Activated T-helper 1 cell treated with anti-CD3 and anti-CD28 coated beads, Interleukin-2, amount 50 U/mL, for 16 hours (primary cell): ENCODE measurements at places on chromosomes 13 and 19.

DNA sequence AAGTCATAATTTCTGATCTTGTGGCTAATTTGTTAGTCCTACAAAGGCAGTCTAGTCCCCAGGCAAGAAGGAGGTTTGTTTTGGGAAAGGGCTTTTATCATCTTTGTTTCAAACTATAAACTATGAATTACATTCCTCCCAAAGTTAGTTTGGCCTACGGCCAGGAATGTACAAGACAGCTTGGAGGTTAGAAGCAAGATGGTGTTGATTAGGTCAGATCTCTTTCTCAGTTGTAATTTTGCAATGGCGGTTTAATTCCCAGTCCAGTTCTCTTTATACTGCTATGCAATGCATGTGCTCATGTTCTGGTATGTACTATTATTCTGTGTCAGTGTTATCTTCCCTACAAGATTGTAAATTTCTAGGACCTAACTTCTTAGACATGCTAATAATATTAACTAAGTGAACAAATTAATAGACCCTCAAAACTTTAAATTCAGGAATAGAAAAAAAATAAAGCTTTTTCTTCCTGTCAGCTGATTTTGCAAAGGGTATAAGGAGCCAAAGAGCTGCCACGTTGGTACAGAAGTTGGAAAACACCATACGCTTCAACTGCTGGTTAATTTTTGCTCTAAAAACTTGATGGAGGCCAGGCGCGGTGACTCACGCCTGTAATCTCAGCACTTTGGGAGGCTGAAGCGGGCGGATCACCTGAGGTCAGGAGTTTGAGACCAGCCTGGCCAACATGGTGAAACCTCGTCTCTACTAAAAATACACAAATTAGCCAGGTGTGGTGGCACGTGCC is 1.3 kb upstream of the DNAJC15 start:
- no peak for DNase-seq

DNA sequence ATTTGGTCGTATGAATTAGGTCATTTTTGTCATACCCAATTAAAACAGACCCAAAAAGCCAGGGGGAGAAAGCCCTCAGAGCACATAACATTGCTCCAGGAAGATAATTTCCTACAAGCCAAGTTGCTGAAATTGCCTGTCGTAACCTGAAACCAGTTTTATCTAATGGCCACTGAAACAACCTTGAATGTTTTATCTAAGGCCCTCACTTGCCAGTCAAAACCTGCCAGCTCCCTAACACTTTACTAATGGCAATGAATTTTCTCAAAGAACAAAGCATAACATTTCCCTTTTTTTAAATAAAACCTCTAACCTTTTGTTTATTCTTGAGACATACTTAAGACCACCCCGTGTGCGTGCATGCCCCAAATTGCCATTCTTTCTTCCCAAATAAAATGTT is 496.2 kb upstream of the KLHL1 start:
- no peak for DNase-seq

- no peak for DNase-seq
Measured at GRCh38 chr13:90726375-90726774, 621.1 kb upstream of the MIR17HG start.

- no peak for DNase-seq
Measured at GRCh38 chr19:17719730-17720400, 585 bp downstream of the MAP1S start.

GRCh38 chr13:24290280-24290932 is 19.0 kb upstream of the C1QTNF9 start:
- no peak for DNase-seq

DNA sequence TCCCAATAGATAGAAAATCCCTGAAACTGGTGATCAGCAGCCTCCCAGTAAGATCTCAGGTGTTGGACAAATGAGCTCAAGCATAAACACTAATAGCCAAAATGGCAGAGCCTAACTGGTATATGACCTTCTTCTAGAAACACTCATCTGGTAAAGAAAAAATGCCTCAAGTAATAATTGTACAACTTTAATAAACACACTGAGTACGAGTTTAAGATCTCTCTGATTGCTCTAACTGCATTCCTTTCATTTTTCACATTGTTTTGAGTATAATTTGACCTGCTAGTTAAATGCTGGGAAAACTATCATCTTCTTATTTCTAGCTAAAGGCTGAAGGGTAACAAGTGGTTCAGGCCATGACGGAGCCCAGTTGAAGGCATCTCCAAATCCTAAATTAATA is 2009.5 kb upstream of the PCDH20 start:
- no peak for DNase-seq

DNA sequence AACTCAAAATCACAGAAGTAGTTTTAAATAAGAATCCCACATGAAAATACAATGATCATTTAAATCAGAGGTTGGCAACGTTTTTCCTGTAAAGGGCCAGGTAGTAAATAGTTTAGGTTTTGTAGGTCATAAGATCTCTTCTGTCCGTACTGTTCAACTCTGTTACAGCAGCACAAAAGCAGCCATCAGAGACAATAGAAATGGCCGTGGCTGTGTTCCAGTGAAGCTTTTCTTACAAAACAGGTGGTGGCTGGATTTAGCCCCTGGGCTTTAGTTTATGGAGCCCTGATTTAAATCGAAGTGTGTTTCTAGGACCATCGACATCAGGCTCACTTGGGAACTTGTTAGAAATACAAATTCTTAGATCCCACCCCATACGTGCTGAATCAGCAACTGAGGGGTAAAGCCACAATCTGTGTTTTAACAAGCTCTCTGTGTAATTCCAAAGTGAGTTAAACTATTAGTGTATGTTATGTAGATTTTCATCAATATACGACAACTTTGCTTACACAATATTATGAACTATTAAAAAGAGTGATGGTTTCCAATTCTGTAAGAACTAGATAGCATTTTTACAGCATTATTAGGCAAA is 54.8 kb upstream of the MIR17HG start:
- no peak for DNase-seq

- DNase-seq = no peak
Measured at GRCh38 chr13:56900549-56901279, 240.0 kb upstream of the PRR20A start.

DNA sequence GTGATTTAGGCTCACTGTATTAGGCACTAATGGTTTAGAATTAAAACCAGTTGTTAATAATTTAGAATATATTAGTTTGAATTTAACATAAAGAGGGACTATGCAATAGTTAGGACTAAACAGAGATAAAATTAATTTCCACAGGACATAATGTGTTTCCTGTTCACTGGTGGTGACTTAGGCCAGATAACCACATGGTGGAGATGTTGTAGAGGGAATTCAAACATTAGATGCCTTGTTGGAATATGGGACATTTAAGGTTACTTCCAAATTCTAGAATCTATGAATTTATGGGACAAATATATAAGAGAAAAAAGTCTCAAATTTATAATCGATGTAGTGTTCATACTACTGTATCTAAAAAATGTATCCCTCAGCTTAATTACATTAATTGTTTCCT is 615.5 kb upstream of the KLHL1 start:
- no peak for DNase-seq

GRCh38 chr19:34430738-34431625 is 2.8 kb downstream of the UBA2 start:
- DNase-seq = no peak

GRCh38 chr13:85828094-85828684 is 29.0 kb upstream of the SLITRK6 start:
- DNase-seq = no peak

GRCh38 chr19:310141-310651 is 19.0 kb upstream of the PLPP2 start:
- DNase-seq = no peak

GRCh38 chr19:55867101-55867500 is 30.8 kb downstream of the NLRP4 start:
- DNase-seq = no peak

DNA sequence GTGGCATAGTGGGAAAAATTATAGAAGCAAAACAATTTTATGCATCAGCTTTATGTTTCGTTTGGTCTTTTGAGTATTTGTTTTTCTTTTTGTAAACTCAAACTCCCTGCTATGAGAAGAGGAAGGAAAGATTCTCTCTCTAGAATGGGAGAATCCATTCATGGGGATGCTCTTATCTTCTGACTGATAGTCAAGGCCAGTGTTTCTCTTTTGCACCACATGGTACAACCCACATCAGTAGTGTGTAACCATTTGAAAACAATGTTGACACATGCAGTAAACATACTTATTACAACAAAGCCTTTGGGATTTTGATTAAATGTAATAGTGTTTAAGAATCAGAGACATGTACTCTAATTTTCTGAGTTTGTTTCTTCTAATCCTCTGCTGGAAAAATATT is 490.5 kb downstream of the MYO16 start:
- DNase-seq = no peak
